ENCODE measurements at places on chromosomes 3 and 15.
A peak's percentile ranks its signal among the peaks of the same experiment; 100 is the strongest.

GRCh38 chr3:171028025-171028778, 1.7 kb upstream of the SLC2A2 start:
- no peak for DNase-seq

DNA sequence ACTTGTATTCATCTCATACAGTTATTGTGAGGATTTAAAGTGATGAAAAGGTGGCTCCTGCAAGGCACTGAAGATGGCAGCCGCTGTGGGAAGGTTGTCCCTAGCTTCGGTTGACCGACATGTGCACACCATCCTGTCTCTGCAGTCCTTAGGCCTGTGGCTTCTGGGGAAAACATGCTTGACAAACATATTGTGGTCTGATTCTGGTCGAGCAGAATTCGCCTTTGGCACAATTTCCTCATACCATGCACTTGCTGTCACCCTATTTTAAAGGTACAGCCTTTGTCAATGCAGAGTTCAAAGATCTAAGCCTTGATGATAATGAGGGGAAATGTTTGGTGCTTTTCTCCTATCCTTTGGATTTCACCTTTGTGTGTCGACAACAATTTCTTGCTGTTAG, 50.9 kb downstream of the PRICKLE2 start:
- DNase-seq, result no peak

GRCh38 chr3:195186041-195186709, 84.8 kb downstream of the XXYLT1 start:
- DNase-seq, result no peak

GRCh38 chr3:96813820-96814650, at the start of gene EPHA6:
Gene EPHA6 (plus strand): TSS chr3:96814594.
- DNase-seq, result peak; percentile 49

DNA sequence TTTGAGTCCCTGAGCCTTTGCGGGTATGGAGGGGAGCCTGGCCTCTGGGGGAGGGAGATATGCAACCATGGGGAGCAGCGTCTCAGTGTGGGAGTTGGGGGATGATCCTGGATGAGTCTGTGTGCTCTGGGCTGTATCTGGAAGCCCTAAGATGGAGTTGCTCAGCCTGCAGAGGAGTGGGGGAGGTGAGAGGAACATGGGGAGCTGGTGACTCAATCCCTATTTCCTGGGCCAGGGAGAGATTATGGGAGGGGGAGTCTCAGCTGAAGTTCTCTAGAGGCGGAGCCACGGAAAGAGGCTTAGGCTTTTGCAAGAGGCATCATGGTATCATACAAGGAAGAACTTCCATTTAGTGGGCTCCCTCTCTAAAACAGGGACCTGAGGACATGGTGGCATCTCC, 59.5 kb upstream of the TMEM115 start:
- peak; percentile 42 for DNase-seq

Data from nucleus accumbens (tissue), 56 donors.